ENCODE measurements at places on chromosomes 4 and X. TPM values are rescaled to one million over a fixed set of nuclear protein-coding genes. Genes with fewer than 3 reads are reported as not detected.

GRCh38 chrX:13094828-13095341 is 50.5 kb upstream of the FAM9C start:
- H3K4me3 ChIP-seq = no peak overlapping the region
- H3K36me3 ChIP-seq = no peaks in the 10 kb centered on the region
- H3K4me1 ChIP-seq = peaks cover 7% of the 10 kb centered on the region
- DNase-seq = no peak
- H3K27me3 ChIP-seq = no peaks in the 10 kb centered on the region

DNA sequence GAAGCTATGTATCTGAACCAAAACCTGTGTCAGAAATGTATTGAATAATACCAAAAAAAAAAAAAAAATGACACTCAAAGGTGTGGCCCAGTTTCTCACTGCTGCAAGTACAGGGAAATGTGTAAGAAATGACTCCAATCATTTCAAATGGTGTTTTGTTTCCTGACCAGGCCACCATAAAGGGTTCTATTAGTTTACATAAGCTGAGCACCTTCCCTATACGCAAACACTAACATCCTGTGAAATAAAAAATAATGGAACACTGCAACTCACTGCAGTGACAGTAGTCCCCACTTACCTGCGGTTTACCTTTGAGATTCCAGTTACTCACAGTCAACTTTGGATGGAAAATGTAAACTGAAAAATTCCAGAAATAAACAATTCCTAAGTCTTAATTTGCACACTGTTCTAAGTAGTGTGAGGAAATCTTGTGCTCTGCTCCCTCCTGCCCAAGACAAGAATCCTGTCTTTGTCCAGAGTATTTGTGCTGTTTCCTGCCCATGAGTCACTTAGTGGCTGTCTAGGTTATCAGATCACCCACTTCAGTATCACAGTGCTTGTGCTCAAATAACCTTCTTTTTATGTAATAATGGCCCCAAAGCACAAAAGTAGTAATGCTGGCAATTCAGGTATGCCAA is 265.3 kb downstream of the RCHY1 start:
- no peaks in the 10 kb centered on the region for H3K36me3 ChIP-seq
- H3K27ac ChIP-seq = no peak overlapping the region
- H3K4me1 ChIP-seq = no peaks in the 10 kb centered on the region
- H3K4me3 ChIP-seq = no peak overlapping the region
- no peaks in the 10 kb centered on the region for H3K27me3 ChIP-seq

GRCh38 chrX:13473442-13474163 is 95.8 kb upstream of the EGFL6 start:
- peaks cover 32% of the 10 kb centered on the region for H3K4me1 ChIP-seq
- H3K27ac ChIP-seq = peak overlapping the region; percentile 75
- no peaks in the 10 kb centered on the region for H3K27me3 ChIP-seq
- H3K36me3 ChIP-seq = no peaks in the 10 kb centered on the region
- no peak for DNase-seq

- H3K36me3 ChIP-seq = no peaks in the 10 kb centered on the region
- no peak overlapping the region for H3K27ac ChIP-seq
- H3K4me1 ChIP-seq = no peaks in the 10 kb centered on the region
- H3K4me3 ChIP-seq = no peak overlapping the region
- H3K27me3 ChIP-seq = no peaks in the 10 kb centered on the region
- no peak for DNase-seq
Measured at GRCh38 chrX:153556767-153557166, 39.3 kb downstream of the ATP2B3 start.

GRCh38 chr4:124179506-124180186 is 532.9 kb downstream of the ANKRD50 start:
- no peaks in the 10 kb centered on the region for H3K27me3 ChIP-seq
- peak overlapping the region; percentile 26 for H3K4me3 ChIP-seq
- H3K27ac ChIP-seq = peak overlapping the region; percentile 33
- DNase-seq = no peak

DNA sequence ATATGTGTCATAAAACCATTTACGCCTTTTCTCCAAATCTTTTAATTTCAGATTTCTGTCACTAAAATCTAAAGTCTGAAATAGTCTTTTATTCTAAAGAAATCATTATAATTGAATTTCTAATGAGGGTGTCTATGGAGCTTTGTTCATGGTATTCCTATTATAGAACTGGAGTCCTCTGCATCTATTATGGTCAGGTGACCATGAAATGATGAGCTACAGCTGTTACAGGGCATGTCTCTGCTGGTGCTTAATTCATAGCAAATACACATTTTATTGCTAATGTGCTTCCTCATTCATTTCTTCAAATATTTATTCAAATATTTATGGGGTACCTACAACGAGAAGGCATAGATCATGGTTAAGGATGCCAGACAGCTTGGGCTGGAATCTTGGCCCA is 126.1 kb downstream of the NAA11 start:
- H3K4me1 ChIP-seq = no peaks in the 10 kb centered on the region
- H3K27ac ChIP-seq = no peak overlapping the region
- no peaks in the 10 kb centered on the region for H3K27me3 ChIP-seq
- H3K4me3 ChIP-seq = no peak overlapping the region

- no peaks in the 10 kb centered on the region for H3K27me3 ChIP-seq
- no peak overlapping the region for H3K4me3 ChIP-seq
- peaks cover 9% of the 10 kb centered on the region for H3K4me1 ChIP-seq
- H3K36me3 ChIP-seq = peaks cover 46% of the 10 kb centered on the region
Measured at GRCh38 chr4:3524920-3525319, 7.3 kb downstream of the LRPAP1 start.

DNA sequence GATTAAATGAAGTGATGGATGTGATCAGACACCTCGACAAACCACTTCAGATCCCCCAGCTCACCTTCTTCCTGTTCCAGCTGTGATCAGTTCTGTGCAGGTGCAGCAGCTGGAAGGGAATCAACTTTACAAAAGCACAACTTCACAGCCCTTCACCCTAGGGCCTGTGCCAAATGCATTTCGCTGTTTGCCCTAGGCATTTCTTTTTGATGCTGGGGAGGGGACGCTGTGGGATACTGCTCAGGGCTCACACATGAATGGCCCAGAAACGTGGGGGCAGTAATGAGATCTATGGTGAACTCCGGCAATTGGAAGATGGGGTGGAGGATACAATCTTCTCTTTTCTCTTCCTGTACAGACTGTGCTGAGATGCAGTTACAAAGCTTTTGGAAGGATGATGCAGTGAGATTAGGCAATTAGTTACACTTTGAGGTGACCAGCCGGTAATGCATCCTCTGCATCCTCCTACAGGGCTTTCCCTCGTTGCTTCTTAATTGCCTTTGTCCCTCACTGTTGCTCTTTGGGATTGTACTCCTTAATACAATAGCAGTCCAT is 215.1 kb upstream of the PITX2 start:
- no peaks in the 10 kb centered on the region for H3K27me3 ChIP-seq
- no peak for DNase-seq
- no peaks in the 10 kb centered on the region for H3K36me3 ChIP-seq
- no peaks in the 10 kb centered on the region for H3K4me1 ChIP-seq

GRCh38 chrX:107597264-107597663 is 31.0 kb upstream of the PRPS1 start:
- no peaks in the 10 kb centered on the region for H3K27me3 ChIP-seq
- no peak for DNase-seq
- no peaks in the 10 kb centered on the region for H3K4me1 ChIP-seq
- H3K4me3 ChIP-seq = no peak overlapping the region
- H3K27ac ChIP-seq = no peak overlapping the region
- H3K36me3 ChIP-seq = no peaks in the 10 kb centered on the region

- no peaks in the 10 kb centered on the region for H3K4me1 ChIP-seq
- H3K27ac ChIP-seq = no peak overlapping the region
- no peaks in the 10 kb centered on the region for H3K36me3 ChIP-seq
Measured at GRCh38 chr4:152211936-152212653, 323.8 kb downstream of the FBXW7 start.

- H3K4me1 ChIP-seq = no peaks in the 10 kb centered on the region
- H3K36me3 ChIP-seq = no peaks in the 10 kb centered on the region
- H3K27me3 ChIP-seq = no peaks in the 10 kb centered on the region
- H3K27ac ChIP-seq = no peak overlapping the region
- no peak for DNase-seq
Measured at GRCh38 chrX:848386-848785, 217.8 kb downstream of the SHOX start.

DNA sequence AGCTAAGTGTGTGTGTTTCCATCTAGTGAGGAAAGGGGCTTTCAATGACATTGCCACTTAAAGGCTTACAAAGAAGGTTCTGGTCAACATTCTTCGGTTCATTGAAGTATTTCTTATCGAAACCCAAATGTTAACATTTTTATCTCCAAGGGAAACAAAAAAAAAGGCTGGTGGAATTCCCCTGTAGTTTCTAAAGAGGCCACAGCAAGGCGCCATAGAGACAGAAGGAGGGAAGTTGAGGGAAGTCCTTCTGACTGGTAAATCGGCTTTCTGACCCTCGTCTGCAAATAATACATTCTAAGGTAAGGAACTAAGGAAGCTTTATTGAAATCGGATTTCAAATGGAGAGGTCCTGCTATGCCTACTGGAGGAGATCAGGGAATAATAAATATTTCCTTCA is 1.7 kb upstream of the ZFP42 start:
- no peak for DNase-seq
- no peaks in the 10 kb centered on the region for H3K36me3 ChIP-seq
- no peaks in the 10 kb centered on the region for H3K27me3 ChIP-seq
- no peaks in the 10 kb centered on the region for H3K4me1 ChIP-seq

DNA sequence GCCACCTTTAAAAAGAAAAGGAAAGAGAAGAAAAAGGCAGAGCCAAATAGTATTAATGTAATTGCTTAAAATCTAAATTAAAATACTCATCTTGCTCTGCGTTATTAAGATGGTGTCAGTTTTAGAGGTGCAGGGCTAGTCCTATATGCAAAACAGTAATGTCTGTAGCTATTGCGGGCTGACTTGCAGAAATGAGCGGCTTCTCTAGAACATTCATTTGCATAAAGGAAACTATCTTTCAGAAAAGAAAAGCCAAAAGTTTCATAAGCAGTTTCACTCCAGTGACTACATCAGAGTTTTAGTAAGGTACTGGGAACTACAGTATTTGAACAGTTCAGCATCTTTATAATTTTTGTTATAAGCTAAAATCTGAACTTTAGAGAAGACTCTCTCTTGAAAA is 6.0 kb downstream of the SMAD1 start:
- H3K4me1 ChIP-seq = peaks cover 4% of the 10 kb centered on the region
- DNase-seq = no peak
- no peaks in the 10 kb centered on the region for H3K27me3 ChIP-seq
- no peak overlapping the region for H3K27ac ChIP-seq
- H3K36me3 ChIP-seq = no peaks in the 10 kb centered on the region
- no peak overlapping the region for H3K4me3 ChIP-seq

DNA sequence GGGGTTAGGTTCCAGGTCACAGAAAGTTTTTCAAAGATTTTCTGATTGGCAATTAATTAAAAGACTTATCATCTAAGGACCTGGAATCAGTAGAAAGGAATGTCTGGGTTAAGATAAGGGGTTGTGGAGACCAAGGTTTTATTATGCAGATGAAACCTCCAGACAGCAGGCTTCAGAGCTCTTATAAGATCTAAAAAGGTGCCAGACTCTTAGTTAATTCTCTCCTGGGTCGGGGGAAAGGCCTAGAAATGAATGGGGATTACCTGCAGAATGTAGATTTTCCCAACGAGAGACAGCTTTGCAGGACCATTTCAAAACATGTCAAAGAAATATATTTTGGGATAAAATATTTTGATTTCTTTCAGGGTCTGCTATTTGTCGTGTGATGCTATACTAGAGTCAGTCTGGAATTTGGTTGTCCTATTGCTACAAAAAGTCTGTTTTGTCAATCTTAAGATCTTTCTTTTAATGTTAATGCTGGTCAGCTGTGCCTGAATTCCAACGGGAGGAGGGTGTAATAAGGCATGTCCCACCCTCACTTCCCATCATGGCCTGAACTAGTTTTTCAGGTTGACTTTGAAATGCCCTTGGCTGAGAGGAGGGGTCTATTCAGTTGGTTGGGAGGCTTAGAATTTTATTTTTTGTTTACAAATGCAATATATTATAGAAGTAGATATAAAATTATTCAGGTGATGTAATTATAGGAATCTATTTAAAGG is 15.8 kb downstream of the EGF start:
- no peak overlapping the region for H3K27ac ChIP-seq
- no peak overlapping the region for H3K4me3 ChIP-seq
- H3K4me1 ChIP-seq = no peaks in the 10 kb centered on the region
- H3K36me3 ChIP-seq = no peaks in the 10 kb centered on the region
- no peaks in the 10 kb centered on the region for H3K27me3 ChIP-seq
- no peak for DNase-seq

- H3K27me3 ChIP-seq = no peaks in the 10 kb centered on the region
- peaks cover 3% of the 10 kb centered on the region for H3K4me1 ChIP-seq
- no peaks in the 10 kb centered on the region for H3K36me3 ChIP-seq
Measured at GRCh38 chrX:69155786-69156520, 9.3 kb downstream of the PJA1 start.

GRCh38 chrX:37677765-37678164 is 7.8 kb upstream of the XK start:
- H3K27ac ChIP-seq = no peak overlapping the region
- no peak overlapping the region for H3K4me3 ChIP-seq
- no peaks in the 10 kb centered on the region for H3K27me3 ChIP-seq
- H3K36me3 ChIP-seq = no peaks in the 10 kb centered on the region

DNA sequence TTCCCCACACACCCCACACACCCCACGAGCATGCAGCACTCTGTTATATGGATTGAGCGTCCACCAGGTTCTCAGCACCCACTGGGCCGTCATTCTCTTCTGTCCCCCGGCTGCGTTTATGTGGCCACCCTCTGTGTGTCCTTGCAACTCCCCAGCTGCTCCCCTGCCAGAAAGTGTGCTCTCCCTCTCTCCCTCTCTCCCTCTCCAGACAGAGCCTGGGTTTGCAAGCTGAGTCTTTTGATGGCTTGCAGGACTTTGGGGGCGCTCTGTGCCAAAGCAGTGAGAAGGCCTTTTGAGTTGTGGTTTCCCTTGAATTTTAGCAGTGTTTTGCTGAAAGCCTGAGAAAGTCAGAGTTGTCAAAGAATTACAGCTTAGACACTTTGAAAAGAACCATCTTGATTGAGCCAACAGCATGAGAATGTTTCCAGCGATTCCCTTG is 173.5 kb downstream of the DCLK2 start:
- DNase-seq = no peak
- no peak overlapping the region for H3K4me3 ChIP-seq
- no peak overlapping the region for H3K27ac ChIP-seq
- peaks cover 12% of the 10 kb centered on the region for H3K36me3 ChIP-seq
- H3K4me1 ChIP-seq = no peaks in the 10 kb centered on the region

DNA sequence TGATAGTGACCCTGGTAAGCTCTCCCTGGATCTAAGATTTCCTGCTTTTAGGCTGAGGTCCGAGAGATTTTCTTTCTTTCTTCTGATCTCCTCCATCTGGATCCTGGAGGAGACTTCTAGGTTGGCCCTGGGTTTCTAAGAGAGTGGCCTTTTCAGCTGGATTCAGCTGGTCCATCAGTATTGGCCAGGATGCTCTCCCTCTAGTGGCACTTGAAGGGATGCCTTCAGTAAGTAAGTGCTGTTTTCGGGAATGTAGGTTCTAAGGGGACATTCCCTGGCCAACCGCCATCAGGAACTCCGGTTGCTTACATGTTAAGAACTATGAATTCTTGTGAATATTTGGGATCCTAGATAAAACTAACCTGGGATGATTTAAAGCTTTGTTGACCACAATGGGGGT is 56.9 kb downstream of the SERTM2 start:
- H3K4me1 ChIP-seq = no peaks in the 10 kb centered on the region
- H3K27ac ChIP-seq = no peak overlapping the region
- DNase-seq = no peak
- H3K36me3 ChIP-seq = no peaks in the 10 kb centered on the region
- H3K27me3 ChIP-seq = no peaks in the 10 kb centered on the region
- H3K4me3 ChIP-seq = no peak overlapping the region

FATE1 gene
- not detected for total RNA-seq

GRPEL1 gene
- 40.1 TPM for total RNA-seq

IL1RAPL1 gene
- 0.54 TPM for total RNA-seq

DCAF12L2 gene
- total RNA-seq = not detected

SATL1 gene
- not detected for total RNA-seq

BMP3 gene
- total RNA-seq = 1.4 TPM

HPGD gene
- total RNA-seq = 3.4 TPM

CETN2 gene
- 16.3 TPM for total RNA-seq

FGG gene
- total RNA-seq = not detected

LEF1 gene
- 0.54 TPM for total RNA-seq

POLN gene
- total RNA-seq = 3.2 TPM

SLC26A1 gene
- not detected for total RNA-seq

All from thoracic aorta (tissue), 2 donors.